ENCODE measurements at places on chromosomes 5 and 9. TPM values are rescaled to one million over a fixed set of nuclear protein-coding genes. Genes with fewer than 3 reads are reported as not detected.

DNA sequence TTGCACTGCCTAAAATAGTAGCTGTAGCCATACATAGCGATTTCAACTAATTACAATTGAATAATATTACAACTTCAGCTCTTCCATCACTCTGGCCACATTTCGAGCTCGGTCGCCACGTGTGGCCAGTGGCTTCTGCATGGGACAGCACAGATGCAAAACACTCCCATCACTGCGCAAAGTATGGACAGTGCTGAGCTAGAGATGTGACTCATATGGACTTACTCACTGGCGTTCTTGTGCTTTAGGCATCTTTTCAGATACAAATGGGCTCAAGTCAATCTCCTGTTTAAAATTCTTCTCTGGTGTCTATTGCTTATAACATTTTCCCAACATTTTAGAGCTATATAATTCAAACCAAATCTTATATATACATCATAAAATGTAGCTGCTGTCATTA, 222.7 kb downstream of the ELAVL2 start:
- no peak overlapping the region for H3K27ac ChIP-seq
- H3K27me3 ChIP-seq = no peaks in the 10 kb centered on the region
- DNase-seq = no peak

- no peak overlapping the region for H3K4me3 ChIP-seq
- no peak for DNase-seq
- H3K36me3 ChIP-seq = peaks cover 3% of the 10 kb centered on the region
- no peaks in the 10 kb centered on the region for H3K4me1 ChIP-seq
- H3K27me3 ChIP-seq = no peaks in the 10 kb centered on the region
Observed at GRCh38 chr5:143237664-143238063, 165.8 kb downstream of the NR3C1 start.

The APBB3 gene
- total RNA-seq = 21.2 TPM

DNA sequence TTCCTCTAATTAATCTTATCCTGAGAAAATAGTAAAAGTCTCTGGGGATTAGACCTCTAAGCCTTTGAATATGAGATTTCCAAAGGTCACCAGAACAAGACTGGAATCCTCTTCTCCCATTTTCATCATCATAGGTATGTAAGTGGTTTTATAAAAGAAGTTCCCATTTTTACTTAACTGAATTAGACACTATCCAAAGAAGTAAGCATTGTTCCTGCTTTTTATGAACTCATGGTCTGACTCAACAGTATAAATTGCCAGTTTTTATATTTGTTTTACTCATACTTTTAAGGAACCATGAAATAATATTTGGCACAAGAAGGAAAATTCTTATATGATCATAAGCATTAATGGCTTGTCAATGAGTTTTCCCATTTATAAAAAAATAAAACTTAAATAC, 167.1 kb upstream of the ADRA1B start:
- no peaks in the 10 kb centered on the region for H3K4me1 ChIP-seq
- no peak for DNase-seq
- no peaks in the 10 kb centered on the region for H3K36me3 ChIP-seq
- H3K4me3 ChIP-seq = no peak overlapping the region

DNA sequence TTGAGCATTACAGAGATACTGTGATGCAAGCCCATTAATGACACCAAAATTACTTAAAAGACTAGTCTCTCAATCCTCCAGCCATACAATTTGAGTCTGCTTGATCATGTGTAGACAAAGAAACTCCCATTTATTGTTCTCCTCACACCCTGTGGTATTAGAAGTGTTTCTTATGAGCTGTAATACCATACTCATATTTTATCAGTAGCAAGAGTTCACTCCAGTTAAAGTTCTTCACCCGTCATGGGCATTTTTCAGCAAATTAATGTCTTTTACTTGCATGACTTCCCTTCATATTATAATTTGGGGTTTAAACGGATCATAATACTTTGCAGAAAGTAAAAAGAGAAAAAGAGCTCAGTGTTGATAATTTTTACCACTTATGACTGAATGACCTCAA, 242.9 kb downstream of the BNC2 start:
- no peak for DNase-seq
- H3K4me1 ChIP-seq = no peaks in the 10 kb centered on the region
- H3K36me3 ChIP-seq = no peaks in the 10 kb centered on the region
- H3K4me3 ChIP-seq = no peak overlapping the region

GRCh38 chr5:43034591-43034968, 5.5 kb downstream of the ANXA2R start:
- DNase-seq = no peak
- no peak overlapping the region for H3K27ac ChIP-seq
- H3K27me3 ChIP-seq = no peaks in the 10 kb centered on the region
- no peak overlapping the region for H3K4me3 ChIP-seq
- no peaks in the 10 kb centered on the region for H3K36me3 ChIP-seq

GRCh38 chr9:91298311-91298710, 63.4 kb downstream of the AUH start:
- H3K27ac ChIP-seq = no peak overlapping the region
- DNase-seq = no peak
- H3K27me3 ChIP-seq = no peaks in the 10 kb centered on the region
- peaks cover 13% of the 10 kb centered on the region for H3K4me1 ChIP-seq
- H3K4me3 ChIP-seq = no peak overlapping the region

The MRPL50 gene
- total RNA-seq = 16.3 TPM

The CER1 gene
- total RNA-seq = not detected

- no peaks in the 10 kb centered on the region for H3K4me1 ChIP-seq
- no peaks in the 10 kb centered on the region for H3K27me3 ChIP-seq
- H3K36me3 ChIP-seq = no peaks in the 10 kb centered on the region
- no peak for DNase-seq
- H3K27ac ChIP-seq = no peak overlapping the region
- H3K4me3 ChIP-seq = no peak overlapping the region
Observed at GRCh38 chr5:124574521-124575436, 171.7 kb downstream of the ZNF608 start.

- no peaks in the 10 kb centered on the region for H3K4me1 ChIP-seq
- no peak for DNase-seq
- no peak overlapping the region for H3K4me3 ChIP-seq
- H3K27ac ChIP-seq = no peak overlapping the region
- H3K36me3 ChIP-seq = no peaks in the 10 kb centered on the region
Observed at GRCh38 chr5:104914536-104915070, 1352.0 kb upstream of the NUDT12 start.

- H3K4me1 ChIP-seq = no peaks in the 10 kb centered on the region
- H3K4me3 ChIP-seq = no peak overlapping the region
Observed at GRCh38 chr5:139822553-139823425, 27.2 kb downstream of the PSD2 start.

GRCh38 chr5:54257366-54258118, 52.8 kb downstream of the ARL15 start:
- H3K27me3 ChIP-seq = no peaks in the 10 kb centered on the region
- peaks cover 7% of the 10 kb centered on the region for H3K4me1 ChIP-seq
- DNase-seq = no peak
- no peaks in the 10 kb centered on the region for H3K36me3 ChIP-seq

The USP20 gene
- total RNA-seq = 47.9 TPM

DNA sequence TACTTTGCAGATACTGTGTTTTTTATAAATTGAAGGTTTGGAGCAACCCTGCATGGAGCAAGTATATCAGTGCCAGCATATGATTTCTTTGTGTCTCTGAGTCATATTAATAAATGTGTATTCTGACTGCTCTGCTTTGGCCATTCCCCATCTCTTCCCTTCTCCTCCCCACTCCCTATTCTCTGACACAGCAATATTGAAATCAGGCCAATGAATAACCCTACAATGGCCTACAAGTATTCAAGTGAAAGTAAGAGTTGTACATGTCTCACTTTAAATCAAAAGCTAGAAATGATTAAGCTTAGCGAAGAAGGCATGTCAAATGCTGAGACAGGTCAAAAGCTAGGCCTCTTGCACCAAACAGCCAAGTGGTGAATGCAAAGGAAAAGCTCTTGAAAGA, 82.2 kb upstream of the TLX3 start:
- H3K4me1 ChIP-seq = no peaks in the 10 kb centered on the region
- H3K36me3 ChIP-seq = no peaks in the 10 kb centered on the region
- peaks cover 5% of the 10 kb centered on the region for H3K27me3 ChIP-seq
- H3K4me3 ChIP-seq = no peak overlapping the region

DNA sequence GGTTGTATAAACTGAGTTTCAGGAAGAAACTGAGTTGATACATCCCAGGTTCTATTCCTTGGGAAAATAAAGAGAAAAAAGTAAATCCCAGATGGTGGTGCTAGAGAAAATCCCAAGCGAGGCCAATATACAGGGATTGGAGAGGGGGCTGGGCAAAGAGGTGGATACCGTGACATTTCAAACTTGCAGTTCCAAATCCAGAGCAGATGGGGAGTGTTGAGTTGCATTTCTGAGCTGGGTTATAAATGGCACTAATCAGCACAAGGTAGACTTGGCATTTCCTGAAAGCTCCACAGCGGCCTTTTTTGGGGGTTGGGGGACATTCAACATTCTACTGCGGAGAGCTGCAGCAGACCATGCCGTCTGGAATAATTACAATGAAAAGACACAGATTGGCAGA, 224.4 kb downstream of the NXNL2 start:
- DNase-seq = no peak
- H3K27me3 ChIP-seq = peaks cover 6% of the 10 kb centered on the region
- no peaks in the 10 kb centered on the region for H3K4me1 ChIP-seq
- H3K36me3 ChIP-seq = no peaks in the 10 kb centered on the region

GRCh38 chr5:172866802-172867748, 33.0 kb downstream of the ERGIC1 start:
- no peaks in the 10 kb centered on the region for H3K36me3 ChIP-seq
- H3K4me1 ChIP-seq = peaks cover 9% of the 10 kb centered on the region
- no peak for DNase-seq
- no peaks in the 10 kb centered on the region for H3K27me3 ChIP-seq
- H3K27ac ChIP-seq = no peak overlapping the region

DNA sequence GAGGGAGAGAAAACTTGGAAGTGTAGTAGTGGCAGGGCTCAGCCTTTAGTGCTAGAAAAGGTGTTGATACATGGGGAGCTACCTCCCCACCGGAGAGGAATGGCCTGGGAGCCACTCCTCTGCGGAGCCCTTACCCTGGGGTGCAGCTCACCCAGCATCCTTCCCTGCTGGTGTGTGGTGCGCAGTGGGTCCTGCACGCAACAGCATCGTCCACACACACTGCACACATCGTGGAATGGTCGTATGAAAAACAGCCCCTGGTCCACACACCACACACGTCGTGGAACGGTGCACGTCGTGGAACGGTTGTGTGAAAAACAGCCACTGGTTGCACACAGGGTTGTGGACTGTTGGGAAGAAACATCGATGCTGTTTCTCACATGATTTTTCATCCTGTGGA, 16.1 kb upstream of the AHRR start:
- no peak overlapping the region for H3K27ac ChIP-seq
- H3K36me3 ChIP-seq = peaks cover 8% of the 10 kb centered on the region
- no peak for DNase-seq
- H3K27me3 ChIP-seq = no peaks in the 10 kb centered on the region
- no peaks in the 10 kb centered on the region for H3K4me1 ChIP-seq

GRCh38 chr5:13276156-13276555, 668.3 kb downstream of the DNAH5 start:
- no peak overlapping the region for H3K4me3 ChIP-seq
- H3K27me3 ChIP-seq = no peaks in the 10 kb centered on the region
- no peak for DNase-seq
- H3K27ac ChIP-seq = no peak overlapping the region
- H3K36me3 ChIP-seq = no peaks in the 10 kb centered on the region

GRCh38 chr5:55096182-55096581, 6.3 kb upstream of the GZMA start:
- H3K36me3 ChIP-seq = peaks cover 52% of the 10 kb centered on the region
- H3K4me3 ChIP-seq = peak overlapping the region; percentile 64
- H3K27ac ChIP-seq = peak overlapping the region; percentile 98
- DNase-seq = peak; percentile 27

GRCh38 chr5:142295084-142295758, 29.6 kb downstream of the SPRY4 start:
- H3K36me3 ChIP-seq = no peaks in the 10 kb centered on the region
- no peak for DNase-seq
- H3K4me3 ChIP-seq = no peak overlapping the region
- no peak overlapping the region for H3K27ac ChIP-seq
- peaks cover 4% of the 10 kb centered on the region for H3K27me3 ChIP-seq

The CDH9 gene
- not detected for total RNA-seq

- H3K4me3 ChIP-seq = peak overlapping the region; percentile 99
- H3K27me3 ChIP-seq = no peaks in the 10 kb centered on the region
- H3K4me1 ChIP-seq = peaks cover 56% of the 10 kb centered on the region
- H3K27ac ChIP-seq = peak overlapping the region; percentile 96
- DNase-seq = no peak
Observed at GRCh38 chr5:181259283-181259682, 1.7 kb downstream of the TRIM52 start.

The APBA1 gene
- total RNA-seq = 2.4 TPM

GRCh38 chr9:133428617-133429101, 6.5 kb downstream of the ADAMTS13 start:
- DNase-seq = no peak
- H3K27me3 ChIP-seq = peaks cover 30% of the 10 kb centered on the region
- H3K4me3 ChIP-seq = no peak overlapping the region
- H3K27ac ChIP-seq = no peak overlapping the region
- H3K4me1 ChIP-seq = no peaks in the 10 kb centered on the region

GRCh38 chr5:128532776-128533175, 5.3 kb downstream of the FBN2 start:
- H3K27me3 ChIP-seq = peaks cover 12% of the 10 kb centered on the region
- no peaks in the 10 kb centered on the region for H3K36me3 ChIP-seq
- no peak overlapping the region for H3K27ac ChIP-seq
- no peaks in the 10 kb centered on the region for H3K4me1 ChIP-seq
- no peak overlapping the region for H3K4me3 ChIP-seq
- no peak for DNase-seq

DNA sequence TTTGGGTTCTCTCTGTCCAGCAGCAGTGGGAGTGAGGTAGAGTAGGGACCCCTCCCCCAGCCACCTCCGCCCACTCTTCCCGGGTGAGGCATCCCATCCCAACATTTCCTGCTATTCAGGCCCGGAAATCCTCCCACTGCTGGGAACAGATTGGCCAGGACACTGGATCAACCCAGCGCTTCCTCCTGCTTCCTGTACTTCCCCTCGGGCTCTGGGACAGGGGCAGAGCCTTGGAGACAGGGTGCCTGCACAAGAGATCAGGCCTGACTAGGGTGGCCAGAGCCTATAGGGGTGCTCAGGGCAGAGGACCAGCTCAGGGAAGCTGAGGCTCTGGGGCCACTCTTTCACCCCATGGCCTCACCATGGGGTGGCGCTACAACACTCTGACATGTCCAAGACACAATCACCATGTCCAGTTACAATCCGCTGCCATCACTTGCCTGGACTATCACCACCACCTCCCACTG, 14.5 kb downstream of the SH2D3C start:
- no peak overlapping the region for H3K4me3 ChIP-seq
- peaks cover 59% of the 10 kb centered on the region for H3K4me1 ChIP-seq
- no peak for DNase-seq

The PCDHB5 gene
- not detected for total RNA-seq

- peaks cover 9% of the 10 kb centered on the region for H3K36me3 ChIP-seq
- H3K27ac ChIP-seq = no peak overlapping the region
- H3K4me1 ChIP-seq = peaks cover 11% of the 10 kb centered on the region
- DNase-seq = no peak
- peaks cover 51% of the 10 kb centered on the region for H3K27me3 ChIP-seq
Observed at GRCh38 chr5:159402856-159403255, 72.6 kb upstream of the IL12B start.

The PCDHGB3 gene
- 0.66 TPM for total RNA-seq

The INSYN2B gene
- total RNA-seq = not detected

GRCh38 chr5:175861337-175862130, 9.8 kb upstream of the CPLX2 start:
- no peak for DNase-seq
- H3K27ac ChIP-seq = no peak overlapping the region
- H3K4me3 ChIP-seq = no peak overlapping the region

- DNase-seq = no peak
- no peak overlapping the region for H3K27ac ChIP-seq
- H3K36me3 ChIP-seq = peaks cover 4% of the 10 kb centered on the region
- H3K4me1 ChIP-seq = no peaks in the 10 kb centered on the region
Observed at GRCh38 chr5:132767150-132767549, 9.9 kb downstream of the SEPTIN8 start.

- no peaks in the 10 kb centered on the region for H3K4me1 ChIP-seq
- no peak for DNase-seq
- no peaks in the 10 kb centered on the region for H3K36me3 ChIP-seq
Observed at GRCh38 chr9:100549048-100549447, 28.8 kb upstream of the CAVIN4 start.
